ENCODE measurements at places on chromosomes 1 and 21.

- DNase-seq = no peak
Observed at GRCh38 chr1:39047374-39048229, 21.5 kb downstream of the NDUFS5 start.

DNA sequence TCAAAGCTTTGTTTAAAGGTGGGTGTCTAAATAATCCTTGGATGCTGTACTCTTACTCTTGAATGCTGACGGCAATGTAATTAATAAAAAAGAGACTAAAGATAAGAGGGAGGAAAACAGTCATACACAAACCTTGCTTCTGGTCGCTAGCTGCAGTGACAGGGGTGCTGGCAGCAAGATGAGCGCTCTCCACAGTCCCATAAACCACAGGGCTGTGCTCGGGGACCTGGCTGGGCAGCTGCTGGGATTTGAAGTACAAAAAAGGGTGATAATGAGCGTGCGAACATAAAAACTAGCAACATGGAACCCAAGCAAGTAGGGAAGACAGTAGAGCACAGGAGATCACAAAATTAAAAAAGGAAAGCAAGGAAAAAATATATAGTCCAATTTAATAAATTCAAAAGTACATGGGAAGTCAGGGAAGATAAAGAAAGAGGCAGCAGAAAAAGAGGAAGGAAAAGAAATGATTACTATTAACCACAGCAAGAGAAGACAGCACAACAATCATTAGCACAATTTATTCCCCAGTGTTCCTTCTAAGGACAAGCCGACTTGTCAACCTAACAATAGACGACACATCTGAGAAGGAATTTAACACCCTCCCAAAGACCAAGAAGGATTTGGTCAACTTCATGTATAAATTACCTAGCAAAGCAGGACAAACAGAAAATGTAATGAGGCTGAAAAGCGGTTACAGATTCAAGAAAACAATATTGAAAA, 162.9 kb upstream of the HP1BP3 start:
- no peak for DNase-seq

GRCh38 chr1:17632541-17633184, 93.2 kb downstream of the ARHGEF10L start:
- DNase-seq = no peak

DNA sequence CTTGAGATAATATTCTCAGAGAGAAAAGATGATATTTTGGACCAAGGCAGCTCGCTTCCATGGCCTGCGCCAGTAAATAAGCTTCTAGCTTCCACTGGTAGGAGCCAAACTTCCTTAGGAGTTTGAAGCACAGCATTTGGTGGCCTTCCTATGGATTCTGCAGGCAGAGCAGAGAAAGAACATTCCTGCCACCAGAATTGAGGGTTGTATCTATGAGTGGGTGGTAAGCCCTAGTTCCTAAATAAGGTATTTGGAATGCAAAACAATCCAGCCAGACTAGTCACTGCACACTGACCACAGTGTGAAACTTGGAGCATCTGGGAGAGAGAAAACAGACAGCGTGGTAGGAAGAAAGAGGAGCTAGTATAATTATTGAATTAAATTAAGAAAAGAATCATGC, 54.1 kb upstream of the BCAR3 start:
- DNase-seq = no peak

DNA sequence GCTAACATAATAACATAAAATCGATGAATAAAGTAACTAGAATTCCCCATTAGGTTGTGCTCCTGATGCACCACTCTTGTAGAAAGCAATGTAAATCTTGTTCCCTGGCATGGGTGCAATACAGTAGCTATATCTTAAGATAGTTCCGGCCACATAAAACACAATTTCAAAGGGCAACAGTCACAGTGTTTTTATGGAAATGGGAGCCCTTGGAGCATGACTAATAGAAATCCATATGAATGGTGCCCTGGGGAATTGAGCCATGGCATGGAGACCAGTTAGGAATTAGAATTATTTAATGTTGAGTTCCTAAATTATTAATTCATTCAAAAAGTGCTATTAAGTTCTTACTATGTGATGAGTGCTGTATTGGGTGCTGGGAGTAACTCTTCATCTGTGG, 118.7 kb downstream of the KCNK2 start:
- no peak for DNase-seq

DNA sequence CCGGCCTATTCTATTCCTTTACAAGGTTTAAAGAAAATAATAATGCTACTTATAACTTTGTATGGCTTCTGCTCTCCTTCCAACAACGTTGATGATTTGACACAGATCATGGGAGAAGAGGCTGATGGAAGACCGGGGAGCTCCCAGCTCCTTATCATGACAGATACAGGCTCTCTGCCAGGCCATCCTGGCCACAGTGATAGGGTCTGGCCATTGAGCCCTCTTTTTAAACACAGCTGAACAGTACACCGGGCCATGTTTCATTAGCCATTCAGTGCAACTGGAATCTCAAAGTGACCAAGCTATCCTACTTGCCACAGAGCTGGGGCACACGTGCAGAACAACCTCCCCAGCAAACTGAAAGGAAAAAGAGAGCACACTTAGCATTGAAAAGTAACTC, 34.9 kb downstream of the DNAJC11 start:
- no peak for DNase-seq

GRCh38 chr1:100750005-100750885, 30.7 kb downstream of the VCAM1 start:
- no peak for DNase-seq

- no peak for DNase-seq
Observed at GRCh38 chr1:8121261-8122159, 95.4 kb upstream of the ERRFI1 start.

- no peak for DNase-seq
Observed at GRCh38 chr1:43822040-43822690, 111.4 kb upstream of the ARTN start.

DNA sequence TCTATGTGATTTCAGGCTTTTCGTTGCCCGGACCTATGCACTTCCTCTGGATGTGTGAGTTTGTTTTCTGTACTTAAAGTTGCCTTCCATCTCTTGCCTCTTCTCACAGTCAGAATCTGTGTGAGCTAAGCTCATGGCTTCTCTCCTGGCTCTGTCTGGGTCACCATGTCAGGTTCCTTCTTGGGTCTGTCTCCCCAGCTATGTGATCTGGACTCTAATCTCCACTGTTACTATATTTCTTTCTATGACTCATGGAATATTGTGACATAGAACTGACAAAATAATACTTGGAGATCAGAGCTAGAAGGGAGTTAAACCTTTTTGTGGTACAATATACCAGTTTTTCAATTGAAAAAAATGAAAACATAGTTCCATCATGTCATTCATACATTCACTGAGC, 172.7 kb upstream of the FGGY start:
- no peak for DNase-seq

DNA sequence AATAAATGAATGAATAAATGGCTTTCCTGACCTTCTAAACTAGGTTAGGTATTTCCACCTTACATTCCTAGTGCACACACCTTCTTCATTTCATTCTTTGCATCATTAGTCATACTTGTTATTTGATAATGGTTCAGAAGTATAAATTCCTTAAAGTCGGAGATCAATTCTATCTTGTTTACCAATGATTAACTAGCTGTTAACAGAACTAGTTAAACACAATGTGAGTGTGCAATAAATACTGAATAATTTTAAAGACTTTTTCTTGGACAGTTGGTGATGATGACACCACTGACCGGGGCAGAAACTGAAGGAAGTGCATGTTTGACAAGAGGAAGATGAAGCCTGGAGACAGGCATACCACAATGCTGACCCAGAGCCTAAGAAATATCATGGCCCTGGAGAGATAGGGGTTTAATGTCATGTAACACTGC, 207.1 kb upstream of the DEPDC1 start:
- no peak for DNase-seq

DNA sequence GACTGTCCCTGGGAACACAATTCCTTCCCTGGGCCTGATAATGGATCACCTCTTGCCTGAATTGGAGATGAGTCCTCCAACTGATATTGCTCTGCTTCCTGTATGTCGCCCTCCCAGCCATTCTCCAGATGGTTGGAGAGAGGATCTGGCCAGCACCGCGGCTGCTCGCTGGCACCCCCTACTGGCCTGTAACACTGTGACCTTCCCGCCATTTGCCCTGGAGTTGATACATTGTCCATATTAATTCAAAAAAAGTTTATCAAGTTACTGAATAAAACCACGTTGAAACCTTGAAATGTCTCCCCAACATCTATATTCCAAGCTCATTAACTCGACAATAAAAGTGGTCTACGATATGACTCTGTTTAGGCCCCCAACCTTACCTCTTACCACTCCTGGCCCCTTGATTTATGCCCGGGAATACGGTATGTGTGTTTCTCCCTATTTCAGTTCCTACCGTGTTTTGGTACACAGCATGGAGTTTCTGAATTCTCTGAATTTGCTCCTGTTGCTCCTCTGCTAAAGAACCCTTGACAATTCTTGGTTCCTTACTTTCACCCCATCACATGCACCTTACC, 241.8 kb upstream of the KIAA0040 start:
- no peak for DNase-seq

DNA sequence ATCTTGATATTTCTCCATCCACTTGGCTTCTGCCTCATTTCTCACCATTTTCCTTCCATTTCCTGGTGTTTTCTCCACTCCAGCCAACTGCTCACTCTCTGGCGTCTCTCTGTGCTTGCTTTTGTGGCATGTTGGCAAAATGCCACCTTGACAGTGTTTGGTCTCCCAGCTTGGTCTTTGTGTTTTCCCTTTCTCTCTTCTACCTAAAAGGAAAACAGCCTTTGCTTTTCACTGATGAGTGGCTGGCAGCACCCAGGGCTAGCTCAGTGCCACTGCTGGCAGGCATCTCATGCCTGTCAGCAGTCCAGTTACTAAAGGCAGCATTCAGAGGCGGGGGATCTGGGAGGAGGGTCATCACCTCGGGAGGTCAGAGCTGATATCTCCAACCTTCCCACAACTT, 55.3 kb upstream of the DSCAM start:
- DNase-seq = no peak

Measured in anterior cingulate cortex (tissue), 58 donors.